ENCODE measurements at places on chromosomes 13 and 19.

DNA sequence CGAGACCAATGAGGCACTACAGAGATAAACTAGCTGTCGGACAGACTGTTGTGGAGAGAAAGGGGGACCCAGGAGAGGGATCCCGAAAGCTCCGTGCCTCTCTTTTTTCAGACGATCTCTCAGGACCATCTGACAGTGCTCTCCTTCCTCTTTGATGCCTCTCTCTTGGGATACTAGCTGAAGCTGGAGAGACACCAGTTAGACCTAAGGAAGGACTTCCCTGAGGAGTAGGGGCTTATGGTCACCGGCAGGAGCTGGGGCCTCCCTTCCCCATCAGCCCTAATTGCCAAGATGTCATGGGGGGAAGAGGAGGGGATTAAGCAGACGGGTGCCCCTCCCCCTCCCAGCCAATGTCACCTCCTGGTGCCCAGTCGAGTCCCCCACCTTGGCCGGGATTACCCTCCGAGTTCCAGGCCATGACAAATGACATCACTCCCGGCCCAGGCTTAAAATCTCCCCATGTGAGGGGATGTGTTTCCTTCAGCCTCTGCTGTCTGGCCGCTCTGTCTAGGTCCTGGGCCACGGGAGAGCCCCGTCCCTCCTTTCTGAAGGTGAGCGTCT lies at the start of gene CRX:
Gene CRX (plus strand): TSS at position 478 of the 561 bp plus-strand sequence. CDS start 12,507 bp downstream, outside the sequence.
- DNase-seq: no peak

DNA sequence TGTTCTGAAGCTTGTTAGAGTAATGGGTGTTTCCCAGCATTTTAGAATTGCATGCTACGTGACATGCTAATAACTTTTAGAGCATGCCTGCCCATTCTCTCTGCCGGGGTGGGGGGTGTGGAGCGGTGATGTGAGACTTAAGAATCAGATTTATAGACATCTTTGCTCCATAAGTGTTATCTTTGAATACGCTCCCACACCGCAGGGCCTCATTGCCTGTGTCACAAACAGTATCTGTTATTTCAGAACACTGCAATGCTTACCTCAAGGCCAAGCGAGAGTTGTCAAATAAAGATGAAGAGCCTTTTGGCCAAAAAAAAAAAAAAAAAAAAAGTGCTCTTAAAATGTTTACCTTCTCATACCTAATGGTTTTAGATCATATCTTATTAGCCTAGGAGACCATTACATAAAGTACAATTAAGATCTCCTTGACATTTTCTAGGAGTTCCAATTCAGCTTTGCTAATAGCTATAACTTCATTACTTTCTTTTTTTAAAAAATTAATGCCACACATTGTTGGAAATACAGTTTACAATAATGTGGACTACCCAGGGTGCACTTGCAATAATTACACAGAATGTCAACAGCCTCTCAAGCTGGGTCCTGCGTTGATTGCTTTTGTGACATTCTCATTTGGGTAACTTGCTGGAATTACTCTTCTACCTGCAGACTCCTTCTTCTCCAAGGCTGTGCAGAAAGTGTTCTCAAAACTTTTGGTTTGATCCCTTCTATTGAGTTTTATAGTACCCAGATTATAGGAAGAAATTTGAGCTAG lies 525.3 kb downstream of the KLF12 start:
- no peak for DNase-seq

- peak; percentile 83 for DNase-seq
These were observed 4.3 kb downstream of the RUVBL2 start for GRCh38 chr19:48997972-48998371.

DNA sequence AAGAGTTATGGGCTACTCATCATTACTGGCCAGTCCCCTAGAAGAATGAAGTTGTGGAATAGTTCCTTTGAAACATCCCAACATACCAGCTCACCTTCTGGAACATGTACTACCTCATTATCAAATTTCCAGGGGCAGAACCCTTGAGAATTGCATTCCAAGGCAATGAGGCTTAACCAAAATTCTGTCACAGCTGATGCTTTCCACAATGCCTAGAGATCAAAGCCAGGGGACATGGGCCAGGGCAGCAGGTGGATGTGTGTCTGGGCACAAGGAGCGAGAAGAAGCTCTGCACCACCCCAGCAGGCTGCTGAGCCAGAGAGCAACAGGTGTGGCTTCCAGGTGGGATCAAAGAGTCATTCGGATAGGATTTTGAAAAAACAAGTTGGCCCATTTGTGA lies 362.1 kb downstream of the EFNB2 start:
- DNase-seq: no peak

GRCh38 chr19:44745341-44745831 lies 3.1 kb upstream of the BCL3 start:
- no peak for DNase-seq

DNA sequence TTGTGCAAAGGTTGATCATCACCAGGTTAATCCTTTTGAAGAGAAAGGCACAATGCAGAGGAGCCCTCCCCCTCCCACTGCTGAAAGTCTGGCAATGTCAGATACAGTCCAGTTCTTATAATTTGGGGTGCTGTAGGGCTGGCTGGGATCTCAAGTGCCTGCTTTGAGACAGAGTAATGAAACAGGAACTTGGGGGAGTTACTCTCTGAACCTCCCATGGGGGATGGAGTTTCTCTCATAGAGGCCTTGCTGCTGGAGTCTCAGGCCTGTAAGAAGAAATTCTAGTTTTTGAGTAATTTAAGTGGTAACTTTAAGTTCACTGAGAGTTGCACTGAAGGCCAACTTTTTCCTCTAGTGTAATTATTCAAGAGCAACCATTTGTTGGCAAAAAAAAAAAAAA lies 410.5 kb downstream of the KCNRG start:
- DNase-seq: no peak

DNA sequence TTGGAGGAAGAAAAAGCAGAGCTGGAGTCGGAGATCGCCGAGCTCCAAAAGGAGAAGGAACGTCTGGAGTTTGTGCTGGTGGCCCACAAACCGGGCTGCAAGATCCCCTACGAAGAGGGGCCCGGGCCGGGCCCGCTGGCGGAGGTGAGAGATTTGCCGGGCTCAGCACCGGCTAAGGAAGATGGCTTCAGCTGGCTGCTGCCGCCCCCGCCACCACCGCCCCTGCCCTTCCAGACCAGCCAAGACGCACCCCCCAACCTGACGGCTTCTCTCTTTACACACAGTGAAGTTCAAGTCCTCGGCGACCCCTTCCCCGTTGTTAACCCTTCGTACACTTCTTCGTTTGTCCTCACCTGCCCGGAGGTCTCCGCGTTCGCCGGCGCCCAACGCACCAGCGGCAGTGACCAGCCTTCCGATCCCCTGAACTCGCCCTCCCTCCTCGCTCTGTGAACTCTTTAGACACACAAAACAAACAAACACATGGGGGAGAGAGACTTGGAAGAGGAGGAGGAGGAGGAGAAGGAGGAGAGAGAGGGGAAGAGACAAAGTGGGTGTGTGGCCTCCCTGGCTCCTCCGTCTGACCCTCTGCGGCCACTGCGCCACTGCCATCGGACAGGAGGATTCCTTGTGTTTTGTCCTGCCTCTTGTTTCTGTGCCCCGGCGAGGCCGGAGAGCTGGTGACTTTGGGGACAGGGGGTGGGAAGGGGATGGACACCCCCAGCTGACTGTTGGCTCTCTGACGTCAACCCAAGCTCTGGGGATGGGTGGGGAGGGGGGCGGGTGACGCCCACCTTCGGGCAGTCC lies 5.0 kb downstream of the FOSB start:
- DNase-seq: no peak

DNA sequence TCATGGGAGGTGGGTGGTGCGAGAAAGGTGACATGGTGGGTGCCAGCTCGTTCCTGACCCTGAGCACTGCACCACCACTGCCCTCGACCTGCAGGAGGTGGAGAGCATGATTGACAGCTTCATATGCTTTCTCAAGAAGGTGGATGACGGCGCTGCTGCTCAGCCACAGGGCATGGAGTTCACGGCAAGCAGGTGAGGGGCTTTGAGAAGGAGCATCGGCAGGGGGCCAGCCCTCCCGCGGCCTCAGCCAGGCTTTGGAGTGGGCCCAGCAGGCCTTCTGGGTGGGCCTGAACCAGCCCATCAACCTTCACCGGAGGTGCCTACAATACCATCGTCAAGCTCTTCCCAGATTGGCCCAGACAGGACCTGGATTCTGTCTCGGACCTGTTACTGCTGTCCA lies 18.9 kb upstream of the ZNF14 start:
- DNase-seq: no peak

GRCh38 chr13:109400624-109401257 lies 385.6 kb downstream of the IRS2 start:
- no peak for DNase-seq

DNA sequence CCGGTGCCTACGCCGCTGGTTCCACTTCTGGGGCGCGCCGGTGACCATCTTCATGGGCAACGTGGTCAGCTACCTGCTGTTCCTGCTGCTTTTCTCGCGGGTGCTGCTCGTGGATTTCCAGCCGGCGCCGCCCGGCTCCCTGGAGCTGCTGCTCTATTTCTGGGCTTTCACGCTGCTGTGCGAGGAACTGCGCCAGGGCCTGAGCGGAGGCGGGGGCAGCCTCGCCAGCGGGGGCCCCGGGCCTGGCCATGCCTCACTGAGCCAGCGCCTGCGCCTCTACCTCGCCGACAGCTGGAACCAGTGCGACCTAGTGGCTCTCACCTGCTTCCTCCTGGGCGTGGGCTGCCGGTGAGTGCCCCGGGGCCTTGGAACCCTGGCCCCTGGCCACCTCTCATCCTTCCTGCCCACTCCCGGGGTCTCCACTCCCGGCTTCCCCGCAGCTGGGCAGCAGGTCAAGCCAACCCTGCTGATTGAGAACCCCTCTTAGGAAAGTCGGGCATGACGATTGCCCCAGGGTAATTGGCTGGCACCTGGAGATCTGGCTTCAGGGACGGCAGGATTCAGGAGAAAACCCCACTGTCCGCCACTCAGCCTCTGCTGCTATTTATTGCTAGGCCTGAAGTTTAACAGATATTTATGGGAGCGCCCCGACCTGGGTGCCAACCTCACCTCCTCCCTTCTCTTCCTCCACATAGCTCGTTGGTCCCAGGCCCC lies 39.1 kb downstream of the TRPM4 start:
- no peak for DNase-seq

- DNase-seq: no peak
These were observed 728.7 kb downstream of the DIAPH3 start for GRCh38 chr13:59435024-59435423.

GRCh38 chr13:45196622-45197021 lies 4.2 kb downstream of the KCTD4 start:
- DNase-seq: no peak

GRCh38 chr13:94710881-94711560 lies 1.3 kb downstream of the SOX21 start:
- DNase-seq: peak; percentile 55

DNA sequence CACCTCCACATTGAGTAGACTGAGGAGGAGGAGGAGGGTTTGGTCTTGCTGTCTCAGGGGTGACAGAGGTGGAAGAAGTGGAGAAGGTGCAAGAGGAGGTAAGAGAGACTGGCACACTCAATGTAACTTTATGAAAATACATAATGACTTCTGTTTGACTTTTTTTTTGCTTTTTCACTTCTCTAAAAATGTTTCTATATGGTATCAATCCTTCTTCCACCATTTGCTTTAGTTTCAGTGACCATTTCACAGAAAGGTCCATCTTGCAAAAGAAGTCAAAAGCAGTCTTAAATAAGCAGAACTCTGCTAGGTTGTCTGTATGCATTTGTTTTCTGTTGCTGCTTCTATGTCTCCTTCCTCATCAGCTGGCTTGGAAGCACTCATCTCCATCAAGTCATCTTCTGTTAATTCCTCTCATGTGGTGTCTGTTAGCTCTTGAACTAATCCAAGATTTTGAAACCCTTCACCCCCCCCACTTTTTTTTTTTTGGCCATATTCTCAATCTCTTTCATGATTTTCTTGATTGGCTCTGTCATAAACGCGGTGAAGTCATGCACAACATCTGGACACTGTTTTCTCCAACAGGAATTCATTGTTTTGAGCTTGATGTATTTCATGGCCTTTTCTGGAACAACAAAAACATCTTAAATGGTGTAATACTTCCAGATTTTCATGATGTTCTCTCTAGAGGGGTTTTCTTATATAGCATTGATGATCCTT lies 80.8 kb downstream of the KL start:
- no peak for DNase-seq

- no peak for DNase-seq
These were observed 9.9 kb downstream of the SPACA6 start for GRCh38 chr19:51702825-51703574.

GRCh38 chr19:44904426-44904994 lies 1.1 kb upstream of the APOE start:
- no peak for DNase-seq

- DNase-seq: no peak
These were observed 116.5 kb downstream of the SPRY2 start for GRCh38 chr13:80224468-80224867.

GRCh38 chr19:15091918-15092753 lies 10.1 kb downstream of the OR1I1 start:
- DNase-seq: peak; percentile 59

DNA sequence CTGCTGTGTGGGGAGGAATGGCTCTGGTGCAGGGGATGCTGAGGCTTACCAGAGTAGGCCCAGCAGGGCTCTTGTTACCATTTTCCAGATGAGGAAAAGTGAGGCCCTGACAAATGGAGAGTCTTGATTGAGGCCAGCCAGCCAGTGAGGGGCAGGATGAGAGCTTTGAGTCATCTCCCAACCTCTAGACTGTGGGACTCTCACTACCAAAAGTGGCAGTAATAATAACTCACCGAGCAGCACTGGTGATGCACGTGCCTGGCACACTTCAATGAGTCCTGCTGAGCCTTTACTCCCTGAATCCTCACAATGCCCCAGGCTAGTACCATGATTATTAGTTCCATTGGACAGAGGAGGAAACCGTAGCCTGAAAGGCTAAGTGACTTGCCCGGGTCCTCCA lies 7.8 kb downstream of the CIC start:
- DNase-seq: no peak

GRCh38 chr19:45321848-45322247 lies 827 bp downstream of the CKM start:
- no peak for DNase-seq

DNA sequence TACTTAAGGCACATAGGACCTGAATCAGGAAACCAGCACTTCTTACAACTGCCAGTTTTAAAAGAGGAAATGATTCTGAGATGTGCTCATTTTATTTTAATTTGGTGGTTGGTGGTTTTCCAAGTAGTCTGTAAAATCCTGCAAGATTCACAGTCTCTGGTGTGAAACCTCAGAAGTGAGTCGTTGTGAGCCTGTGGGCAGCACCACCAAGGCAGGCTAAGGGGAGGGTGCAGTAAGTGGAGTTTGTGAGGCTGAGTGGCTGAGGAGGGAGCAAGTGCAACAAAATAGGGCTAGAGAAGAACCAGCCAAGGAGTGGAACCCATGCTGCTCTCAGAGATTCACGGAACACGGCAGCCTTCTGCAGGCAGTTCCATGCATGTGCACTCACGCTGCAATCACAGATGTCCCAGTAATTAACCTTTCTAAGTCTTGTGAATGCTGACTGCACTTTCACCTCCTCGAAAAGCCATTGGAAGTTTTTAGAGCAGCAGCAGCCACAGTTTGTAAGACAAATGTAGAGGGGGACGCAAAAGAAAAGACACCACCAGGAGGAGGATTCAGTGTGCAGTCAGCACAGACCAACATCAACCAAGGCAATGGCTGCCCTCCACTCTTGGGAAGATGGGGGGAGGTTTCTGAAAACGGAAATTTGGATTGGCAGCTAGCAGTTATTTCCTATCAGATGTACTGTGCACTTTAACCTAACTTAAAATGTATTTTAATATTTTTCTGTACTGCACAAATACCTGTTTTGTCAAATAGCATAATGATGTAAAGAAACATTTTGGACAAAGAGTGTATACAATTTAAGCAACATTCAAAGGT lies 44.9 kb downstream of the ESD start:
- no peak for DNase-seq

GRCh38 chr19:14167576-14168138 lies 31.3 kb upstream of the ASF1B start:
- no peak for DNase-seq

All from endothelial cell (in vitro differentiated cells).